ENCODE measurements at places on chromosomes 5 and 9.

DNA sequence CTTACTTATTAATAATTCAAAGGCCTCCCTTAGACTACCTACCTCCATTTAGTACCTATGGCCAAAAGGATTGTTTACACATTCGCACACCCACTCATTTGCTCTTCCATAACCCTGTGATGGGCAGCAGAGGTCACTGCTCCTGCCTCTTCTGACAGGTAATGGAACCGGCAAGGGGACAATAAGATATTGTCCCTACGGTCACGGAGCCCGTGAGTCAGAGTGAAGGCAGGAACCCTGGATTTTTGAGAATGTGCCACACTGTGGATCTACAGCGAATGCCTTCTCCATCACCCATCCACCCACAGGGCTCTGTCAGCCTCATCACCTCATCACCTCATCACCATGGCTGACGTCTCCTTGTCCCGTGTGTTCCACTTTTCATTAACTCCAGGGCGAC, 132.3 kb downstream of the MYO10 start:
- DNase-seq: no peak

- no peak for DNase-seq
These were observed 146.7 kb downstream of the ACTL7B start for GRCh38 chr9:108709126-108709525.

- DNase-seq: no peak
These were observed 21.8 kb upstream of the RNF145 start for GRCh38 chr5:159231167-159231566.

- peak; percentile 13 for DNase-seq
These were observed 1.2 kb downstream of the FANCC start for GRCh38 chr9:95316274-95316673.

GRCh38 chr5:156615901-156616300, 234.2 kb upstream of the PPP1R2B start:
- no peak for DNase-seq

GRCh38 chr5:947626-948471, 55.2 kb downstream of the TRIP13 start:
- no peak for DNase-seq

GRCh38 chr5:140042643-140043507, at the start of gene NRG2:
Gene NRG2 (minus strand): TSS chr5:140043299.
- DNase-seq: peak; percentile 5

DNA sequence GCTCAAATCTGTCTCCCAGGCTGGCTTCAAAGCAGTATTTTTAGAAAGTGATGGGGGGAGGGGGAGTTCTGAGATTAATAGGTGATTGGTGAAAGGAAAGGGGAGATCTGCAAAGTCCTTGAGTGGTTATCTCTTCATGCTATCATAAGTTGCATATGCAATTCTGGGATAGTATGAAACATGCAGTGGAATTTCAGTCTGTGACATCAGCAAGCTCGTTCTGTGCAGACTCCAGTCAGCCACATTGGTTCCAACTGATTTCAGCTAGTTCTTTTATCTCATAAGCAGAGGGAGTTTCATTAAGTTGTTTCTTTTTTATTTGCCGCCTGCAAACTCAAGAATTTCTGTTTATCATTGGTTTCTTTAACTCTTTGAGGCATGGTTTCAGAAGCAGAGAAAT, 180.5 kb upstream of the SH3GL2 start:
- DNase-seq: no peak

DNA sequence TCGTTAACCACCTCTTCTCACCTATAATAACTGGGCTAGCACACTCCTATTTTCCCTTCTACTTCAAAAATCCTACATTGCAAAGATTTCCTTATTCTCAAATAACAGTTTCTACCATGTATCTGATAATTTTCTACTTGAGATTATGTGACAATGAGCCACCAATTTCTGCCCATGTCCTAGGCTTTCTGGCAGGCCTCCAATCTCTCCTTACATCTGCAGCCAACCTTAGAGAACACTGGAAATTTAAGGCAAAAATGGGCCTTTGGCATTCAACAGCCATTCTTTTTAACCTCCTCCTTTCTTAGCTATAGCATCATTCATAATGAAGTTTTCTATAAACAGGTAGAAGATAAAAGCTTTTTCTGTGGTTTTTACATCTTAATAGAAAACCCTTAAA, 225.1 kb downstream of the ARRDC3 start:
- no peak for DNase-seq

- DNase-seq: no peak
These were observed 51.5 kb upstream of the SPATA31E1 start for GRCh38 chr9:87831159-87831558.

DNA sequence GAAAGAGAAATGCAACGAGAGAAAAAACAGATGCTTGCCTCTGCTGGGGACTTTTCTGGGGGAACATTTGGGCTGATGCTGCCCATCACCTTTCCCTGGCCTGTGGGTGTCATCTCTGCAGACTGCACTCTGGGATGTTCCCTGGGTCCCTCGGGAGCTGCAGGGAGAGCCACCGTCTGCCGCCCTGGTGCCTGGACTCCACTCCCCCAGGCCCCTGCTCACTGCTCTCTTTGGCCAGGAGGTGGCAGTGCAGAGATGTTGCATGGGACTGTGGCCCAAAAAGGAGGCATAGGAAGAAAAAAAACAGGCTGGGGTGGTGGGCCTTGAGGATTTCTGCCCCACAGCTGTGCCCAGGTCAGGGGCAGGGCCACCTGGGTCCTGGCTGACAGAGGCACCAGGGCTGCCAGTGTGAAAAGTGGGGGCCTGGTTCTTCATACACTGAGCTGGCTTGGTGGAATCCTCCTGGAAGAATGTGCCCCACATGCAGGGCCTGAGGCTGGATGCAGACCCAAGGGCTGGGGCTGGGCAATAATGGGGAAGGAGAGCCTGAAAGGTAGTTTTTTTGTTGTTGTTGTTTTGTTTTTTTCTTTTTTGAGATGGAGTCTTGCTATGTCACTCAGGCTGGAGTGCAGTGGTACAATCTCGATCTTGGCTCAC, 353.6 kb downstream of the SLIT3 start:
- no peak for DNase-seq

DNA sequence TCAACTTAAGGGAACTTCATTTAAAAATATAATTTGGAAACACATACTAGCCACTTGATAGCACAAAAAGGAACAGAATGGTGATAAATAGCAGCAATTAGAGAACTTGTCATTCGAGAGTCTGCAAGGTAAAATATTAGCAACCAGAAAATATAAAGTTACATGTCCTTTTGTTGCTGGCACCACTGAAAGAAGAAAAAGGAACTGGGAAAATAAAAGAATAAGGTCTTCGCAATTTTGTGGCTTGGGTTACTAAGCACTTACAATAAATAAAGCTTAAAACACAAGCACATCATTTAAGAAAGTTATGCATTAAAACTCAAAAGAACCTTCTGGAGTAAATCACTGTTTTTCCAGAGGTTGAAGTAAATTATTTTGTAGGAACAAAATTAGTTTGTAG, 149.9 kb upstream of the FBN2 start:
- DNase-seq: no peak

GRCh38 chr5:35773967-35774366, 82.7 kb upstream of the IL7R start:
- DNase-seq: no peak

GRCh38 chr9:109052416-109052815, 39.1 kb upstream of the CTNNAL1 start:
- no peak for DNase-seq

DNA sequence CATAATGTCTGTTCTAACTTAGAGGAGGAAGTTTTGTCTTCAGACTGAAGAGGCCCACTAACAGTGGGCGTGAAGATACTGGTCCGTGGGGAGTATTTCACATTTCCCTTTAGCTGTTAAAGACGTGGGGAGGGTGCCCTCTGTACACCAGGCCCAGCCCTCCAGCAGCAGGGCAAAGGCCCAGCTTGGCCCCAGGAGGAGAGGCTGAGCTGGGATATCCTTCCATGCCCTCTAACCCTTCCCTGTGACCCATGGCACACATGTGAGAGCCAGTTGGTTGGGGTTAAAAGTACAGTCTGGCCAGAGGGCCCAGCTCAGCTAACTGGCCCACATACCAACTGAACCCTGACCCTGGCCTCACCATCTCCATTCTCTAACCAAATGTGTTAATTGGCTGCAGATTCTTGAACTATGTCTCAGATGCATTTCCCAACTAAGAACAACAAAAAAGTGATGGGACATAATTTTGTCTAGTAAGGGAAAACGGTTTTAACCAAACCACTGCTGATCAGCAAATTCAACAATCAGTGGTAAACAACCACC, 74.4 kb downstream of the LHFPL2 start:
- DNase-seq: no peak

- no peak for DNase-seq
These were observed 166.5 kb downstream of the MAPKAP1 start for GRCh38 chr9:125540497-125540896.

GRCh38 chr5:26003966-26004365, 1034.4 kb downstream of the CDH9 start:
- no peak for DNase-seq

- DNase-seq: no peak
These were observed 423.7 kb downstream of the ANXA1 start for GRCh38 chr9:73575101-73576060.

DNA sequence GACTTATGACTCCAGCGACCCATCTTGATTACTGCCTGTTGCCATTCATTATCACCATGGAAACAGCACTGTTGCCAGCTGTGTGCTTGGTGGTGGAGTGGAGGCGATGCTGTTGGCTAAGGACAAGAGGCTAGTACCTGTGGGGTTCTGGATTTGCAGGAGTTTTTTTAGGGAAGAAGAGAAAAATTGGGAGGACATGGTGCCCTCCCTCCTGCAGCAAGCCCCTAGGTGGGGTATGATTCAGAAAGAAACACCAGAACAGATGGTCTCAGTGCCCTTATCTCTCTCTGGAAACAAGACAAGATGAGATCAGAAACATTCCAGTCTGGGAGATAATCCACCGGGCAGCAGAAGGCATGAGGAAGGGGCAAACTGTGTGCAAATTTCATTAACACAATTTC, 87.8 kb upstream of the TLR4 start:
- DNase-seq: no peak

DNA sequence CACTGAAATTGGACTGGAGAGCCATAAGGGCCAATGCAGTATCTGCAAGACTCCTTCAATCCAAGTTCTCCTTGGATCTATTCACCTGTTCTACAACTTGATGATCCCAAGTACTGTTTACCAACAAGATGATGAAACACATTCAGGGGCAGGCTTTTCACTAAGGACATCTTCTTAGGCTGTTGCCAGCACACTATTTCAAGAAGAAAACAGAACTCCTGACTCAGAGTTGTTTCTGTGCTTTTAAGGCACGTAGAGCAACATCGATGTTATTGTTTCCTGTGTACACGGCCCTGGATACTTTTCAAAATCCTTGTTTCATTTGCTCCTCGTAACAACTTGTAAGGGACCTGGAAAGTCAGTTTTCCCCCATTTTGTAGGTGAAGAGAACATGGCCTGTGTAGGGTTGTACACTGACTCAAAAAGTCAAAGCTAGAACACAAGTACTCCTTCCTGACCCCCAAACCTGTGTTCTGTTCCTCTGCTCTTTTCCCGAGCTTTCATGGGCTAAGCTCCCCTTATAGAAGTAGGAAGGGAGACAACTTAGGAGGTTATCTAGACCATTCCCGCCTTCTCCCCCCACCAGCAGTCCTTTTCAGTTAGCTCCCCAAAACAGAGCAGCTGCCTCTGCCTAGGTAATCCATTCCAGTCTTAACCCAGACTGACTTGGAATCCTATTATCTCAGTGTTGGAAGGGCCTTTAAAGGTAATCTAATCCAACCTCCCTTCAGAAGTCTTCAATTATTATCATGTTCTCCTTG, 5.2 kb upstream of the MGAT1 start:
- DNase-seq: no peak

GRCh38 chr9:125356032-125356431, 94.4 kb downstream of the GAPVD1 start:
- no peak for DNase-seq

GRCh38 chr5:135319458-135319857, 79.6 kb downstream of the MACROH2A1 start:
- no peak for DNase-seq

GRCh38 chr5:126793097-126793496, 16.2 kb downstream of the LMNB1 start:
- DNase-seq: no peak

DNA sequence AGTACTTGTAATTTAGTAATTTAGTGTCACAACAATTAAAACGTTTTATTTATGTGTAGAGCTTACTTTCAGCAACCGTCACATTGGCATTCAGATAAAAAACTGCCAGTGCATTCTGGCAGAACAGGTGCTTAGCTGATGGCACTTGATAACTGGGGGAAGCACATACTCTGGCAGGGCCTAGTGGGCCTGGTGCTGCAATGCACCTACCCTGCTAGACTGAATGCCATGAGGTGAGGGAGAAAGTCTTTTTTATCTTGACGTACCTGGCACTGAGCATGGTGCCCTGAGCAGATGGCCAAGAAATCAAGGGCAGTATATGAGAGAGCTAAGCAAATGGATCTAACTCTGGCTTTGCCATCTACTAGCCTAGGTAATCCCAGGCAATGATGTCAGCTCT, 280.6 kb upstream of the EFNA5 start:
- DNase-seq: no peak

- DNase-seq: no peak
These were observed 78.4 kb downstream of the GLDC start for GRCh38 chr9:6567140-6567591.

DNA sequence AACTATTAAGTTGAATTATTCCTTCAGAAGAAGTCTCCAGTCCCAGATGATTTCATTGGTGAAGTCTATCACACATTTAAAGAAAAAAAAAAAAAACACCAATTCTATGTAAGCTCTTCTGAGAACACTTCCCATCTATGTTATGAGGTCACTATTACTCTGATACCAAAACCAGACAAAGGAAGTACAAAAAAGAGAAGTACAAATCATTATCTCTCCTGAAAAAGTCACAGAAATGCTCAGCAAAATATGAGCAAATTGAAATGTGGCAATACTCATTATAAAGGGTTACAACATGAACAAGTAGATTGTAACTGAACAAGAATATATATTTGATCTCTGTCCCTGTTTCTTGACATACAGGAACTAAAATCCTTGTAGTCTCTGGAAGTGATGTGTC, 280.4 kb downstream of the TLE1 start:
- no peak for DNase-seq

DNA sequence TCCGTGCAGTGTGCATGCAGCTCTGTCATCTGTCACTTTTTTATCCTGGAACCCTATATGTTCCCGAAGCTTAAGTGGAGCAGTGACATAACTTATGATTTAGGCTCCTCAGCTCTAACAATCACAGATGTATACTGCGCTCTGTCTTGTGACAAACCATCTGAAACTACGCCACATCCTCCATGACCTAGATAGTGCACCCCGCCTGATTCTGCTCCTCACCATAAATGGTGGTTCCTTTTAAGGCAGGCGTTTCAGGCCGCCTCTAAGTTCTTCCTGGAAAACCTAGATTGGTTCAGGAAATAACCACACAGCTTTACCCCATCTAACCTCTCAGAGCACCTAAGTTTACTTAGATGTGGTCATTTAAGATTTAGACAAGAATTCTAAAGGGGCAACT, 372.0 kb downstream of the CDH10 start:
- DNase-seq: no peak

DNA sequence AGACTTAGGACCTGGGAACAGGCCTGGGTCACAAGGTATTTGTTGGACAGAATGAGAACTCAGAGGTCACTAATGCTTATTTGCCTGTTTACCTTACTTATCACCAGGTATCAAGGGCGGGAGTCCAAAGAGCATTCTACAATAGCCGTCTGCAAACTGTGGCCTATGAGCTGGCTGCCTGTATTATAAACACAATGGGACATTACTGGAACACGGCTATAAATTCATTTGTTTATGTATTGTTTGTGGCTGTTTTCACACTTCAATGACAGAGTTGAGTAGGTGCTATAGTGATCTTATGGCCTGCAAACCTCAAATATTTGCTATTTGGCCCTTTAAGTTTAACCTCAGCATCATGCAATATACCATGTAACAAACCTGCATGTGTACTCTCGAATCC, 76.6 kb upstream of the ASTN2 start:
- no peak for DNase-seq

GRCh38 chr5:131400585-131400984, 136.7 kb downstream of the CDC42SE2 start:
- DNase-seq: no peak

All from stimulated activated naive CD4-positive, alpha-beta T cell (primary cell).